ELF-1 (cell line): ENCODE measurements at places on chromosomes 12 and 14.

DNA sequence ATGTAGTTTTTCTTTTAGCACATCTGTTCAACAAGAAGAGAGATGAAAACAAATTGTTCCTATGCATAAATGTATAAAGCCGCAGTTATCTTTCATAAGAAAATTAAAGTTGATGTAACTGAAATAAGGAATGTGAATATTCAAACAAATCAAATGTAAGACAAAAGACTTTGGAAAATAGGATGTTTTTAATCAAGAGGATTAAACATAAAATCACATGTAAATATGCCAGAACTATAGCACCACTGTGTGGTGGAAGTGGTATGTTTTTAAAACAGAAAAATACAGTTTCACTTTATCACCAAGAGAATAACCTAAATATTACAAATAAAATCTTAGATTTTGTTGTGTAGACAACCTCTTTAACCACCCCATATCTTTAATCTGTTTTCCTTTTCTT is 40.4 kb downstream of the CAPS2 start:
- no peak for DNase-seq

DNA sequence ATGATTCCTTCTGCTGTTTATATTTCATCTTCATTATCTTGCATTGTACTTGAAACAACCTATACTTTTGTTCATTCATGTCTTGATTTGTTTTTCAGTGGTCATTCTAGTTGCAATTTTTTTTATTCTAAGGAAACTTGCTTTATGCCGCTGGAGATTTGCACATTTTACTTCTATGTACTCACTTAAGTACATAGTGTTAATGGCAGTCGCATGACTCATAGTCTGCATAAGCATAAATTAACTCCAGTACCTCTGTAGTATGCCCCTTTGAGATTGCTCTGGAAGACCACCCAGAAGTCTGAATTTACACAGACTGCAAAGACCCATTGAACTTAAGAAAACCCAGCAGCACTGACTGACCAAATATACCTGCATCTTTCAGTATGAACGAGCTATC is 77.0 kb downstream of the MSRB3 start:
- DNase-seq: no peak

DNA sequence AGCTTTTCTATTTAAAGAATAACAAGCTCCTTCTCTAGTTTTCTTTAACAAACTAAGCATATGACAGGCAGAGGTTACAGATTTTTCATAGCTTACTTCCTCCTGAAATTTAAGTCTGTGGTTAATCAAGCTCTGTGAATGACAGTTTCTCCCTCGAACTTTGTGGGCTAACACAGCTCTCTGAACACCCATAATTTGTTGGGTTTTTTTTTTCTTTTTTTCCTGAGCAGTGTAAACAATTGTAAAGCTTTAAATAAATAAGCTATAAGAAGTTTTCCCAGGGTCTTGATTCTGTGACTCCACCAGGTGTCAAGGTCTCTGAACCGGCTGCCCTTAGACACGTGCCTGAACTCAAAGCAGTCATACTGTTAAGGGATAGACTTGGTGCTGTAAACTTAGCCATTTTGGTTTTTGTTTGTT is 128.1 kb upstream of the AMIGO2 start:
- DNase-seq: no peak

DNA sequence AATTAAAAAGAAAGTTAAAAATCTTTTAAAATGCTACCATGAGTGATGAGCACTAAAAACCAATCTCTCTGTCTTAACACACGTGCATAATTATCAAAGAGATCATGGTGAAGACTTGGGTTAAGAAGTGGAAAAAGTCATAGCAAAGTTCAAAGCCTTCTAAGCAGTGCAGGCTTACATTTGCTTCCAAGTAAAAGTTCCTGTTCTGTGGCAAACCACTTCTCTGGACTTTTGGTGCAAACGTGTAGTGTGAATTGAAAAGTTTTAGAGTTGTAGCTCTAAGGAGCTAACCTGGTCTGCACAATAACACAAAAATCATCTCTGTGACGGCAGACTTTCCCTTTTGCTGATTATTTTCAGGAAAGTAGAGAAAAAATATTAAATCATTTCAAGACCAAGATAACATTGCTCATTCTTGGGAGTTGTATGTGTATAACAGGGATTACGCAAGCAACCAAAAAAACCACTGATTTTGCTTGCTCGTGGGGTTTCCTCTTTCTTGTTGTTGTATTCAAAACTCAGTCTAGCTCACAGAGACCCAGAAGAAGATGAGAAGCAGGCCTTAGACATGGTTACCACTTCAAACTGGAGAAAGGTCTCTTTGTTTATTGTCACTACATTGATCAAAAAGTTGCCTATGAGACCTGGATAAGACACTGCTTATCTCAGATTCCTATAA is 2.3 kb upstream of the GLIPR1 start:
- DNase-seq: no peak
